CD4-positive, alpha-beta T cell (primary cell): ENCODE measurements at places on chromosomes 2 and 18. TPM values are rescaled to one million over a fixed set of nuclear protein-coding genes. Genes with fewer than 3 reads are reported as not detected.
A peak's percentile ranks its signal among the peaks of the same experiment; 100 is the strongest.

- no peak for DNase-seq
Measured at GRCh38 chr2:224157655-224158054, 118.6 kb upstream of the SERPINE2 start.

- DNase-seq, result no peak
Measured at GRCh38 chr2:17912266-17912691, 33.8 kb downstream of the KCNS3 start.

- no peak for DNase-seq
Measured at GRCh38 chr2:26883956-26884355, 36.0 kb downstream of the DPYSL5 start.

DNA sequence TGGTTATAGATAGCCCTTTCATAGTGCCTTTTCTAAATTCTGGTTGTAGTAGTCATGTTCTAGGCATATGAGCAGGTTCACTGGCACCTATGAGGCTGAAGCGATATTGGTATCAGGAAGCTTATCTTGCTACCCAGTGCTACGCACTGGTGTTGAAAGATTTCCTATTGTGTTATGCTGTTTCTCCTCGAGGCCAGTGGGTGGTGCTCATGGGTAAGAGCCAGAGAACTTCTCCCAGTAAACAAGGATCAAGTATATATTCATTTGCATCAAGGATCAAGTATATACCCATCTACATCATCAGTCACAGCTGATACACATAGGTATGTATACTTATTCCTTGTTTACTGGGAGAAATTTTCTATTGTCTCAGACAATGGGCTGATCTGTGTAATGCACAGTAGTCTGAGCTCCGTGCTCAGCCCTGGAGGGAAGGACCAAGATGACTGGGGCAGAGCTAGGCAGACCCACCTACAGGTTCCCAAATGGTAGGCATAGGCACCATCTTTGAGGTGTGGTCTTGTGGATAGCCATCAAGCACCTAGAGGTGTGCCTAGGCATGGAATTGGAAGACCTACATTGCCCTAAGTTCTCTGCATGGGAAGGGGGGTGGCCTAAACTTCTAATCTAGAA is 101.2 kb upstream of the GALNT13 start:
- DNase-seq, result no peak

DNA sequence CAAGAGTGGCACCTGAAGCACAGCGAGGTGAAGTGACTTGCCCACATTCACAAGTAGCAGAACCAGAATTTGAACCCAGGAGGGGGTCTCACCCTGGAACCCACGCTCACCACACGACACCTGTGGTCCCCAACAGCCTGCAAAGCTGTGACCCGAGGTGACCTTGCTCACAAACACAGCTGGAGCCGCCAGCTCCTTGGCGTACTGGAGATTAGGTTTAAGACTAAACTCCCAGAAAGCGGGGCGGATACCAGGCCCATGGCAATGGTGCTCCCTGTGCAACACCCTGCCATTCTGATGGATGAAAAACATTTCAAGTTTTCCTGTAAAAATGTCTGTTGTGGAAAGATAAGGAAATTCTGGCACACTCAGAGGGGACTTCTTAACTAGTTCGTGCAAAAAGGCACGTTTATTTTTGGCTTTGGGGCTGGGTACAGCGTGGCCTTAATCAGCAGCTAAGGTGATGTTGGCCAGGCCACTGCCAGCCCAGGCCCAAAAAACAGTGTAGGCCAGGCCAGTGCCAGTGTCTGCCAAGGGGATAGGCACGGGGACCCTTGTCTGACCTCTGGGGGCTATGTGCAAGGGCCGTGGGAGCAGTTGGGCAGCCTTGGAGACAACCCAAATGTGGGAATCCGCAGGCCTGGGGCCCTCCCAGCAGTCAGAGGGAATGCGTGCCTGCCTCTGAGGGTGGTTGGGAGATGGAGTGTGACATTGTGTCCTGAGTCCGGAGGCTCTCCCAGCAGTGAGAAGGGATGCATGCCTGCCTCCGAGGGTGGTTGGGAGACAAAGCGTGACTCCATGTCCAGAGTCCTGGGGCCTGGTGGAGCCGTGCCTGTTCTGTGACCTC is 185.0 kb upstream of the HS6ST1 start:
- no peak for DNase-seq

- no peak for DNase-seq
Measured at GRCh38 chr2:219870041-219870440, 242.6 kb downstream of the SLC4A3 start.

DNA sequence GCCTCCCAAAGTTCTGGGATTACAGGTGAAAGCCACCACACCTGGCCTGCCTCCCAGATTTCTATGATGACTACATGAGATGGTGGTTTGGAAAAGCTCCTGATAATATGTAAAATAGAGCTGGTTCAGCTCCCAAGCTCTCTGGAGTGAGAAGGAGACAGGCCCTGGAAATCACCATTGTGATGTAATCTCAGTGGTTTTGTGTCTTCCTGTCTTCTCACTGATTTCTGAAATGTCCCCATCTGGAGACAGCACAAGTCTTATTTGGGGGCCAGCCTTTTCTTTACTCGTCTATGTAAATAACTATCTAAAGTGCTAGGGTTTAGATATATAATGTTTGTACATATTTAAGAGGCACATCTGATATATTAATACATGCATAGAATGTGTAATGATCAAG is 64.0 kb downstream of the CCNT2 start:
- no peak for DNase-seq

DNA sequence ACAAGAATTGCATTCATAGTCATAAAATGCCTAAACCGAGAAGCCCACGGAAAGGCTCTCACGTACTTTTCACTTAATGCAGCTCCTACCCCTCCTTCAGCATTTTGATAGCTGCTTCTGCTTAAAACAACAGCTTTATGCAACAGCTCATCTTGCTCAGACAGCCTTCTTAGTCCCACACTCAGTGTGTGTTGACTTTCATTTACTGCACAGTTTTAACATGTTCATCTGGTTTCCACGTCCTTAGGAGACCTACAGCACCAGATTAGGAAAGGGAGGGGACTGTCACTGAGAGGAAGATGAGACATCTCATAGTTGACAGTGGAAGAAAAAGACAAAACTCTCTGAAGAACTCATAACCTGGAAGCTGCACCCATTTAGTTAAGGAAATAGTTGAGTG is 435.4 kb downstream of the SETBP1 start:
- DNase-seq, result no peak

DNA sequence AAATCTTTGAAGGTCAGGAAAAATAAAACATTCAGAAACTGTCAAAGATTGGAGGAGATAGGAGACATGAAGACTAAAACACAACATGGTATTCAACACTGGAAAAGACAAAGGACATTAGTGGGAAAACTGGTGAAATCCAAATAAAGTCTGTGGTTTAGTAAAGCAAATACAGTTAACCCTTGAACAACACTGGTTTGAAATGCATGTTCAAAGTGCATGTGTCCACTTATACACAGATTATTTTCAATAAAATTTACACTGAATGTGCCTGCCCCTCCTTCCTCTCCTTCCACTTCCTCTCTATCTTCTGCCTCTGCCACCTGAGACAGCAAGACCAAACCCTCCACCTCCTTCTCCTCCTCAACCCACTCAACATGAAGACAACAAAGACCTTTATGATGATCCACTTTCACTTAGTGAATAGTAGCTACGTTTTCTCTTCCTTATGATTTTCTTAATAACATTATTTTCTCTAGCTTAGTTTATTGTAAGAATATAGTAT is 14.5 kb downstream of the OLA1 start:
- no peak for DNase-seq

DNA sequence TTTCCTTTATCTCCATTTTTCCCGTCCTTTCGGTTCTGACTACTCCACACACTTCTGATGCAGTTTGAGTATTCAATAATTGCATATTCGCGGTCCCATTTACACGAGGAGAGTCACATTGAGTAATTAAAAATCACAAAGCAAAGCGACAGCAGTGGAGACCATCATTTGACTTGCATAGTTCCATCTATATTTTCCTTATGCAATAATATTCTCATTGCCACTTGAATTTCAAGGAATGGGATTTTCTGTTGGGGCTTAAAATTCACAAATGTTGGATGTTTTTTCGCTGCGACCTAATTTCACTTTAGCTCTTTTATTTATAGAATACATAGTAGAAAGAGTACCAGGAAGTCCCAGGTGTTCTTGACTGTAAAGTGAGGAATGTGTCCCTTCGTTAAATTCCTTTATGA is 186.8 kb downstream of the ZEB2 start:
- no peak for DNase-seq

- no peak for DNase-seq
Measured at GRCh38 chr2:45872211-45872610, 220.7 kb downstream of the PRKCE start.

DNA sequence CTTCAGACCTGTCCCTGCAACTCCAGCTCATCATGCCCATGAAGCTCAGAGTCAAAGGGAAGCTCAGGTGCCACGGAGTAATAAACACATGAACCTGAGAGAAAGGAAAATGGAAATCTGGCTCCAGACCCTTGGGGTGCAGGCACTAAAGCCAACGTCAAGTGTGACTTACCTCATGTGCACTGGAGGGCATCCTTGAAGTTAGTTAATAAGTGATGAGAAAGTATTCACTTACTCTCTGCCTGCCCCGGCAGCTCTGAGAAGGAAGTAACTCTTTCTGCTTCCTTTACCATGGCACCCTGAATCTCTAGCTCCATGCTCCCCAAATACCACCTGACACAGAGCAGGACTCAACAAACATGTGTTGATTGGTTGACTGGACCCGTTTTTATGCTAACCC is 21.4 kb upstream of the AGAP1 start:
- no peak for DNase-seq

GRCh38 chr2:227054006-227054405 is 110.0 kb downstream of the COL4A4 start:
- DNase-seq, result no peak

DNA sequence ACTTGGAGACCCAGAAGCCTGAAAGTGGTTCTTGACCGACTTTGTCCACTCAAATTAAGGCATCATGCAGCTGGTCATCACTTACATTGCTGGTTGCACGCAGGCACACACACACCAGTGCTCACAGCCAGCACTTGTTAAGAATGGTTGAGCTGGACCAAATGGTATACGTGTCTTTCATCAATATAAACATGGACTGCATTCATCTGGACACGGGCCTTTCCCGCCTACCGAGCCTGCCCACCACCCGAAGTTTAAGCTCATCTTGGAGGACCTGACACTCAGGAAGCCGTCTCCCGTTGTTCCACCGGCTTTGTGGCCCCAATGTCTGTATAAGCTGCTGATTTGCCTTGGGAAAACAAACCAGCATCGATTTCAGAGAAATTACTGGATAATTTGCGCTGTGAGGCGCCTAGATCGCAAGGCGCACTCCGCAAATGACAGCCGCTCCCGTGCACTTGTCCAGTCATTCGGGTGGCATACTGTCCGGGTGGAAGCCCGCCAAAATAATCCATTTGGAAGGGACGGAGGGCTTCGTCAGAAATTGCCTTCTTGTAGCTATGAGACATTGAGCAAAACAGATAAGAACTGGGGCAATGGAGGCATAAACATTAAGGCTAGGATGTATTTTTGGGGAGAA is 40.1 kb upstream of the AKAIN1 start:
- DNase-seq, result peak; percentile 7

DNA sequence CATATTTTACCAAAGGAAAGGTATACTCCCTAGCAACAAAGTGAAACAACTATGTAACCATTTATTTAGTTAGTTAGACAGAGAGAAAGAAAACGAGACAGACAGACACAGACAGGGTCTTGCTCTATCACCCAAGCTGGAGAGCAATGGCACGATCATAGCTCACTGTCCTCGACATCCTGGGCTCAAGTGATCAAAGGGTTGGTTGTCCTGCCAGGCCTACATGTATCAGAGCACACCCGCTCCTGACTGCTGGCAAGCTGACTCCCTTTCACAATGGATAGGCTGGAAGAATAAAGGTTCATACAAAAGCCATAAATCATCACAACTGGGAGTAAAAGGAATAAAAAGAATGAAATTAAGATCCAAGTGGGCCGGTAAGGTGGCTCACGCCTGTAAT is 53.5 kb downstream of the ATL2 start:
- no peak for DNase-seq

- DNase-seq, result peak; percentile 17
Measured at GRCh38 chr18:50194631-50195532, at the start of gene MYO5B. Gene MYO5B (minus strand): TSS chr18:50195147. CDS start chr18:50194793, 354 bp downstream.

GRCh38 chr18:57073501-57074187 is 73.2 kb upstream of the BOD1L2 start:
- DNase-seq, result no peak

DNA sequence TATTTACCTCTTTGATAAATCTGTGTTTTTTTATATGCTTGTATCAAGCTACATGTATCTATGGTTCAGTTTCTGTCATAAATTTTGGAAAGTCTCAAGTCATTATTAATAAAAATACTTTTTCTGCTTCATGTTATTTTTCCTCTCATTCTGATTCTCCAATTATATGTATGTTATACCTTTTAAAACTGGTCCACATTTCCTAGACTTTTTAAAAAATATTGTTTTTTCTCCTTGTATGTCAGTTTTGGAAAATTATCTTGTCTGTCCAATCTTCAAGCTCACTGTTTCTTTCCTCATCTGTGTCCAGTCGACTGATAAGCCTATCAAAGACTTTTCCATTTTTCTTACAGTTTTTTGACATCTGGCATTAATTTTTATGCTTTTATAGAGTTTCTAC is 253.4 kb downstream of the ASXL3 start:
- no peak for DNase-seq

- DNase-seq, result no peak
Measured at GRCh38 chr2:218238887-218239286, 21.9 kb downstream of the ARPC2 start.

DNA sequence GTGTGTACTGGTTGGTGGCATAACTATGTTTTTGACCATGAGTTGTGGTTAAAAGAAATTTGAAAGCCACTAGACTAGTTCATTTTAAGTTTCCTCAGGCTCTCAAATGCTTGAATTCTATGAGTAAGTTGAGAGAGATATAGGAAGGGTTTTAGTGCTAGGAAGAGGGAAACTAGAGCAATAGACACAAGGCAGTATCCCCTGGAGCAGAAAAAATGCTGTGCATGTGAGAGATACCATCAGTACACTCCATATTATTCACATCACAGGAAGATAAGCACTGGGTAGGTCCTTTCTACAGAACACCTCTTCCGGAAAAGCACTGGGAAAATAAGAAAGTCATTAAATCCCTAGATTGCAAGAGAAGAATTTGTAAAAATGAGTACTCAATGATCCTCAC is 19.3 kb upstream of the DSG3 start:
- DNase-seq, result no peak

GRCh38 chr18:12639990-12640880 is 17.7 kb downstream of the SPIRE1 start:
- DNase-seq, result no peak

GRCh38 chr2:187446711-187447110 is 1.3 kb downstream of the CALCRL start:
- DNase-seq, result no peak

Gene MATN3
- total RNA-seq, result not detected

Gene ZNF519
- total RNA-seq, result 10.4 TPM

Gene TRABD2A
- 170 TPM for total RNA-seq

Gene IL1RL1
- total RNA-seq, result not detected

Gene HMSD
- not detected for total RNA-seq

Gene GALNT5
- total RNA-seq, result not detected

Gene BOD1L2
- not detected for total RNA-seq

Gene GPATCH11
- total RNA-seq, result 4.1 TPM

Gene SPATA3
- not detected for total RNA-seq

Gene MEP1B
- not detected for total RNA-seq

Gene LBH
- total RNA-seq, result 135 TPM

Gene SKA1
- 0.20 TPM for total RNA-seq

Gene CLHC1
- 4.4 TPM for total RNA-seq

Gene SERPINB7
- total RNA-seq, result not detected
